Immature natural killer cell (primary cell): ENCODE measurements at places on chromosomes 2 and 18. TPM values are rescaled to one million over a fixed set of nuclear protein-coding genes. Genes with fewer than 3 reads are reported as not detected.

DNA sequence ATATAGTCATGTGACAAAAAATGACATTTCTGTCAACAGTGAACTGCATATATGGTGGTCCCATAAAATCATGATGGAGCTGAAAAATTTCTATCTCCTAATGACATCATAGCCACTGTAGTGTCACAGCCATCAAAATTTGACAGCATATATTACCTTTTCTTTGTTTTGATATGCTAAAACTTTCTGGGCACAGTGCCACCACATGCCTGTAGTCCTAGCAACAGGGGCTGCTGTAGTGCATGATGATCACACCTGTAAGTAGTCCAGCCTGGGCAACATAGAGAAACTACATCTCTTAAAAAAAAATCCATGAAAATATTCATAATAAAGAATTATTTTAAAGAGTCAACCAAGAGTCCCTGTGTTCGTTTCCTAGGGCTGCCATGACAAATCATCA lies 155.5 kb upstream of the SERTAD2 start:
- no peak for DNase-seq

The AQP12A gene
- polyA plus RNA-seq = not detected

- DNase-seq = no peak
These were observed 28.3 kb upstream of the FZD7 start for GRCh38 chr2:202005272-202005887.

The SPEG gene
- polyA plus RNA-seq = not detected

DNA sequence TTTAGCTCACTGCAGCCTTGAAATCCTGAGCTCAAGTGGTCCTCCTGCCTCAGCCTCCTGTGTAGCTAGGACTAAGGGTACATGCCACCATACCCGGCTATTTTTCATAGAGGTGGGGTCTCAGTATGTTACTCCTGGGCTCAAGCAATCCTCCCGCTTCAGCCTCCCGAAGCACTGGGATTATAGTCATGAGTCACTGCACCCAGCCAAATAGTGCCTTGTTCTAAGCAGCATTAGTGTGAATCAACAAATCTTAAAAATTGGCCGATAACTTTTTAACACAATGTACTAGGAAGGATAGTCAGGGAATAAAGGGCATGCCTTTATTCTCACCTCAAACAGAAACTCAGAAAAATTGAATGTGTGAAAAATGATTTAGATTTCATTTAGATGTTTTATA lies 51.6 kb downstream of the XRCC5 start:
- no peak for DNase-seq

GRCh38 chr2:72745679-72746368 lies 80.0 kb downstream of the EXOC6B start:
- DNase-seq = peak; percentile 25

DNA sequence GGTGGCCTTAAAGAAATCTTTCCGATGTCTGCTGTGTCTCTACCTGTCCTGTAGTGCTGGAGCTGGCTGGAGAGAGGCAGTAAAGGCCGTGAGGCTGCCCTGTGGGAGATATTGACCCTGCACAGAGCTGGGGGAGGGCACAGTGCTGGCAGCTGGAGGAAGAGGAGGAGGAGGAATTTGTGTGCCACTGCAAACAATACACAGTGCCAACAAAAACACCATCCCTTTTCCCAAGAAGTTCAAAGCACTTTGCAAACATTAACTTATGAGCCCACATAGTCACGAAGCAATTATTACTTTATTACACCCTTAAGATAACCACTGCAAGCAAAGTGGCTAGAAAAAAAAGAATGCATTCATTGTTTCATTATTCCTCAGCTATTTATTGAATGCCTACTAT lies 45.0 kb upstream of the CYTIP start:
- DNase-seq = no peak

DNA sequence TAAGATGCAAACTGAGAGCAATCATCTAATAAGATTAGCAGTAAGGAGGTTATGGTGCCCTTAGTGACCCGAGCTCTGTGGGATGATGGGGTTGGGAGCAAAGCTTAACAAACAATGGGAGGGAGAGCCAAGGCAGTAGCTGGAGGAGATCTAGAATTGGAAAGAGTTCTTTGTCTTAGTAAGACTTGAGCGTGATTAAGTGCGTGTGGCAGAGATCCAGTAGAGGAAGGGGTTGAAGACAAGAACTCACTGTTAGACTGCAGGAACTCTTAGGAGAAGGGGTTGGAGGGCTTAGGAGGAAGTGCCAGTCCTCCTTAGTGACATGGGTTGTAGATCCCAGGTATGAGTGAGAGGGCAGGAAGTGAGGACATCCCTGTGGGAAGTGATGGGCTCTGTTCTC lies 184.7 kb downstream of the GFPT1 start:
- DNase-seq = no peak

The ADRA2B gene
- not detected for polyA plus RNA-seq

DNA sequence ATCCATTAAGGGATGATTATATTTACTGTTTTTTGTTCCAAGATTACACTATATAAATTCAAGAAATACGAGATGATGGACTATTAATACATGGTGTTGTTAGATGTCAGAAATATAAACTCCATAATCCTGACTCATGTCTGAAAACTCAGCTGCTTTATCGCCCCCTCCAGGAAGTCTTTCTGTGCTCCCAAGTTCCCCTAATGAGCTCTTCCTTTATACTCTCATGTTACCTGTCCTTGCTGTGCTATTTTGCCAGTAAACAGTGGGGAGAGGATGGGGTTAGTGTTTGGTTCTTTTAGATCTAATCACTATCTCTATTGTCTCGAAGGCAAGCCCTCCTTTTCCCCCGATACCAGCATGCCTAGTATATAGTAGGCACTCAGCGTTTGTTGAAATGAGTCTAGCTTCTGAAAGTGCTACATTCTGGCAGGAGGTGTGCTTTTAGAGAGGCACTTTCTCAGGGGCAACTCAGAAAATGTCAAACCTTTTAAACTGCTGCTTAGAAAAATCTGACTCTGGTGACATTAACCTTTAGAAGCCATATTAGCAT lies 21.4 kb upstream of the BARD1 start:
- no peak for DNase-seq

DNA sequence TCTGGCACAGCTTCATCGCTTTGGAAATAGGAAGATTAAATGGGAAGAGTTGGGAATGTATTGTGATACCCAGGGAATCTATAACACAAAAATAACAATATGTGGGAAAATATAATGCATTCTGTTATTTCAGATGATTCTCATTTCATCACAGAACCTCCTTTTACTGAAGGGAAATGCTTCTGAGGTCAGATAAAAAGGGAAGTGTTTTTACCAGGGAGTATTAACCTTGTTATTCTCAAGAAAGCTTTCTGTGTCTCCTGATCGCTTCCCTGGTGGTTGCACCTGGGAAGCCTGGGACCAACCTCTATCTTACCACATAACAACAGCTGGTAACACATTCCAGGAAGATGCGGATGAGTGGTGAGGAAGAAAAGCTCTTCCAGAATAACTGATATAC lies 47.2 kb downstream of the SCG2 start:
- no peak for DNase-seq

DNA sequence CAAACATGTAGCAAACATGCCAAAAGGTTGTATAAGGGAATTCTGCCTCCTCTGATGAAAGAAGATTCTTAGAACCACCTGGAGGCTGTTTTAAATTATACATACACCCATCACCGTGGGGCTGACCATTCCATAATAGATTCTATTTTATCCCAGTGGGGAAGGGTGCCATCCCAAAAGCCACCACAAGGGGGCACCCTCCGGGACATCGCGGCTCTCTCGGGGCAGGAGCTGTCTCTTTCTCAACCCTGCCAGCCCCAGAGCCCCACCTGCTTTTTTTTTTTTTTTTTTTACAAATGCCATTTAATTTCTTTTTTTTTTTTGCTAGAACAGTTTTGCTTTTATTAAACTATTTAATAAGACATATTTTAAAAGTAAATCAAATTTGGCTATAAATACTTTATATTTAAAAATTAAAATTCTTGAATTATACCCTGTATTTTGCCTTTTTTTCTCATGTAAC lies 8.6 kb upstream of the MTCL1 start:
- peak; percentile 63 for DNase-seq

The SULT1C4 gene
- polyA plus RNA-seq = not detected

The DLX2 gene
- not detected for polyA plus RNA-seq

DNA sequence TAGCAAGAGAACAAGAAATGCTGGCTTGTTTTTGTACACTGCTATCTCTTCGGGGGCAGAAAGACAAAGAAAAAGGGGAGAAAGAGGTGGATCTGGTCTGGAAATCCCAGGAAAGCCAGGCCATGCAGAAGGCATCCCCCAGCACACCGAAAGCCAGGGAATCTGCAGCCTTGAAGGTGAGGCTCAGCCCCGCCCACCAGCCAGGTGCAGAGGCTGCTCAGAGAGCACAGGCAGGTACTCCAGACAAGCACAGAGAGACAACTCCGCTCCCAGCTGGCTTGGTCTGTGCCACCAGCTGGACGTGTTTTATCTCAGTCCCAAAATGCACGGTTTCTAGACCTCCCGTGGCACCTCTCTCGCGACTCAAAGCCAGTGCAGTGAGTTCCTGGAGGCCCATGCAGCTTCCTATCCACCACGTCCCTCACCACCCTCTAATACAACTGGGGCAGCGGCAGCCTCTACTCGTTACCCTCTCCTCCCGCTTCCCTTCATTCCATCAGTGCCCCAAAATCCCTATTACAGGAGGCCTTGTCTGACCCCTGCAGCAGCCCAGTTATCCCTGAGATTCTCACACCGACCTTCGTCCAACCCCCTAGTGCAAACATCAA lies 62.8 kb downstream of the HDAC4 start:
- DNase-seq = no peak

GRCh38 chr2:201794294-201794693 lies 12.0 kb upstream of the CDK15 start:
- no peak for DNase-seq

GRCh38 chr2:39422700-39423099 lies 14.4 kb downstream of the MAP4K3 start:
- DNase-seq = no peak

The SCYGR5 gene
- not detected for polyA plus RNA-seq

The HOXD12 gene
- not detected for polyA plus RNA-seq

DNA sequence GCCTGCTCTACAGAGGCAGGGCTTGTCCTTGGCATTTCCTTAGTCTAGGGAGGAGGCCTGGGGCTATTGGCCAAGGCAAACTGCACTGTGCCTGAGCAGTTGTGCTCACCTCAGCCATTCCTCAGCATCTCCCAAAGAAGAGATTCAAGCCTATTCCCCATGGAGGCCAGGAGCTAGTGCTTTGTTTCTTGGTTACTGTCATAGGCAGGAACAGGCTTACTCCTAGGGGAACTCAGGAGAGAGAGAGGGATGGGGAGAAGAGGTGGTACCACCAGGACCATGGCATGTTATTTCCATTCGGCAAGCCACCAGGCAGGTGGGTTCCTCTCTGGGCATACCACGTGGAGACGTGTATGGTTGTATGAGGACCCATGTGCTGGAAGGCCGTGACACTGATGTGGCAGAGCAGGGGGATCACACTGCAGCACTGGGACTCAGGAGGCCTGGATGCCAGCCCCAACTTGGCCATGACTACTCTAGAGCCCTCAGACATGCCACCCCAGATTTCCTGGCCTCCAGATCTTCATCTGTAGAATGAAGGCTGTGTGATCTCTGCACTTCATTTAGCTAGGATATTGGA lies 233.7 kb downstream of the LOXHD1 start:
- DNase-seq = no peak

DNA sequence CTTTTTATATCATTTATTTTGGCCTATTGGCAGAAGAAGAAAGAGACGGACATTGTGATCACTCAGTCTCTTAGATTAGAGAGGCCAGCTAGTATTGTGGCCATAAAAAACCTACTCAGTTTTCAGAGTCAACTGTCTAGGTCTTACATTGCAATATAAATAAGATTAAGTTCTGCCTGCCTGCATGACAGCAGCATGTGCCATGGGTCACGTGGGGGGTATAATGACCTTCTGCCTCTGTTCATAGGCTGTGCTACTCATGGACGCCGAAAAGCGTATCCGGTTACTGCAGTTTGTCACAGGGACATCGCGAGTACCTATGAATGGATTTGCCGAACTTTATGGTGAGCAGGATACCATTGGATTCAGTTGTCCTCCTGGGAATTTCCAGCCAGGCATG lies 238.5 kb downstream of the ALPK2 start:
- DNase-seq = no peak

DNA sequence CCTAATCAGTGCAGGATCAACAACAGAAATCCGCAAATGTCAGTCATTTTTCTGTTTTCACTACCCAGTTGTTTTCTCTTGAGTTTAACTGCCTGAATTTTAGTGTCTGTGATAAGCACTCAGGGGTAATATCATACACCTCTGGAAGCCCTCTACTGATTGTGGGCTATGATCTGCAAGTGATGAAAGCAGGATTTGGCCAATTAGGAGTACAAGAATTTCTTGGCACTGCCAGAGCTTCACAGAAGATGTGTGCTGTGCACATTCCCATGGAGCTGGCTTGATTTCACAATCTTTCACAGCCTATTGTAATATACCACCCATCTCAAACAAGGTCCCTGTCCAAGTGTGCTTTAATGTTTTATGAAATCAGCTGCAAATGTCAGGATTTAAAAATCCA lies 27.3 kb upstream of the TDRD15 start:
- no peak for DNase-seq
